ENCODE measurements at places on chromosomes 5 and 9.

DNA sequence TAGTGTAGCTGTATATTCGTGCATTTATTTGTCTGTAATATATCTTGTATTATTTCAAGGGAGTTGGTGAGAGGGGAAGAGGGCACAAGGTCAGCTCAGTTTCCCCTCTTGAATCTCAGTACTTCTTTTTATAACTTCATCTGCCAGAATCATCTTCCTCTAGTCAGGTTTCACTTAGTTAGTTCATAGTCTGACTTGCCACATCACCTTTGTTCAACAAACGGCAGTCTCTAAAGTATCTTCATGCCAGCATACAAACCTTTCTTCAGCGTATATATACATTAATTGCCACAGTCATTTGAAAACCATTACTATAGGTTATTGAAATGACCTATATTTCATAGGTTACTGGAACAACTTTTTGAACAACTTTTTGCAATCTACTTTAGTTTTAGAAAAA is 1.6 kb downstream of the ECM2 start:
- DNase-seq = no peak

DNA sequence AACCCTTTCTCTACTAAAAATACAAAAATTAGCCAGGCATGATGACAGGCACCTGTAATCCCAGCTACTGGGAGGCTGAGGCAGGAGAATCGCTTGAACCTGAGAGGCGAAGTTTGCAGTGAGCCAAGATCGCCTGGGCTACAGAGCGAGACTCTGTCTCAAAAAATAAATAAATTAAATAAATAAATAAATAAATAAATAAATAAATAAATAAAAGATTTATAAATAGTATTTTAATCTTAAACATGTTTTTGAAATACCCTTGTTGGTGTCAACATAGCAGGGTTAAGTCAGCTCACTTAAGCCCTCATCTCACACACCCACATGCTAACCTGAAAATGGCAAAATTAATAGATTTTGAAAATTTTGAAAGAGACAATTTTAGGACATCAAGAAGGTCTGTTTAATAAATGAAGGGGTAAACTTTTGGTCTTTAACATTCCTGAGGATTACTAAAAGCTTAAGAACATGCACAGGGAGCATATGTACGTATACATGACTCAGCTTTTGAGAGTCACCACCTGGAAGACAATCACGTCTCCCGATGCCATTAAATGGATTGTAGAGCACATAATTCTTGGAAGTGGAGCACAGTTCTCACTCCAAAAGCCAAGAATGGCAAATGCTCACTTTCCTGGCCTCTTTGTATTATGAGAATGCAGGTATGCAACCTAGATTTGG is 202.5 kb downstream of the GDNF start:
- no peak for DNase-seq

GRCh38 chr5:138631096-138631928 is 56.1 kb upstream of the HSPA9 start:
- DNase-seq = no peak

DNA sequence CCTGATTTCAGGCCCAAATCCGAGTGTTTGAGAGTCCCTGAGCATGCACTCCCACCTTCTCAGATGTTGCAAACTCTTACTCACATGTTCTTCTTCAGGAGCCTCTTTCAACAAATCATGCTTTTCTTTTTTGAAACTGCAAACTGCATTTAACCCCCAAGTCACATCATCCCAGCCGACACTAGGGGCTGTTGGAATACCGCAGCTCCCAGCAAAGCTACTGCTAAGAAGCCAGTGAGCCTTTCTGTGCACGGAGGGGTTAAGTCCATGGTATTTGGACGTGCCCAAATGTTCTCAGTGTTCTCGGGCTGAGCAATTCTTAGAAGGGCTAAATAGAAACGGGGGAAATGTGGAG is 282.9 kb downstream of the NFIB start:
- DNase-seq = no peak

- DNase-seq = no peak
These were observed 307.3 kb upstream of the SGCD start for GRCh38 chr5:156019571-156020180.

DNA sequence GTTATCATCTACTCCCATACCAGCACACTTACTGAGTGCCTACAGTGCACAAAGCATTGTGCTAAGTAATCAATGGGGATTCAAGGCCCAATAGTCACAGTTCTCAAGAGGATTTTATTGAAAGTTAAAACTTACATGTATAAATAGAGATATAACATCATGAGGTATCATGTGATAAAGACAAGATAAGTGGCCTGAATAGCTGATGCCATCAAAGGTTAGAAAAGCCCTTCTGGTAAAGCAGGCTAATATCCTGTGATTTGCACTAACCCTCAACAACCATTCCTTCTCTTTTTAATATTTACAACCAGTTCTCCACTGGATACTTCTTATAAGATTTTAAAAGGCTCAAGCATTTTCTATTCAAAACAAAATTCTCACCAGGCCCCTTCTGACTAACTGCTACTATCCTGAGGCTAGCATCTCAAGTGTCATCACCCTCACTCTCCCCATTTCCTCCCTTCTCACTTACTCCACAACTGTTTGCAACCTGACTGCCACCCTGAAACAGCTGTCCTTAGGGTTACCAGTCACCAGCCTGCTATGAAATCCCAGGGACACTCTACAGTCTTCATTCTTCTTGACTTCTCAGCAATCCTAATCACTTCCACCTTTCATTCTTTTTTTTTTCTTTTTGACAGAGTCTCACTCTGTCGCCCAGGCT is 377.9 kb downstream of the ENC1 start:
- DNase-seq = no peak

- DNase-seq = no peak
These were observed 107.9 kb downstream of the INVS start for GRCh38 chr9:100206899-100207298.

- no peak for DNase-seq
These were observed 15.8 kb downstream of the CCDC152 start for GRCh38 chr5:42772265-42772993.

DNA sequence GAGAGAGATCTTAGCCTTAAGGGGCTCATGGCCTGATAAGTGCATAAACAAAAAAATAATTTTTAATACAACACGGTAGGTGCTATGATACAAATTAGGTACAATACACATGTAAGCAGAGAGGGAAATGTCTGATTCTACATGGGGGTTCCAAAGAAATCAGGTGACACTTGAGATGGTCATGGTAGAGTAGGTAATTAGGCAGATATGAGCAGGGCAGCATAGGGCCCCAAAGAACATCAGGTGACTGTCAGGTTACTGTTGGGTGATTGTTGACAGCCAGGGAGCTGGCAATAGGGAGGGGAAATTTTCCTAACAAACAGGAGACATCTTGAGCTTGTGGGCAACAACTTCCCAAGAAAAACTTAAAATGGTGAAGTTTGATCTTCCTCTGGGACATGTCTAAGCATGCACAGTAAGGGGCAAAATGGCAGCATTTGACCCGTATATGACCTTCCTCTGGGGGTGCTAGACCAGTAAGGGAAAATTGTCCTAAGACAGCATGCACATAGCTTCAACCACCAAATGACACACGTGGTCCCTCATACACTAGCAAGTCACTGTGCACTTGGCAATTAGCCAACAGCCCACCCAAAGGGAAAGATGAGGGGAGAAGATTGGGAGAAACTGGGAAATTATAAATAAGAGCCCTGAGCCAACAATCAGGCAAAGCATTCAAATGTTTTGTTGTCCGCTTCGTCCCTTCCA is 37.3 kb upstream of the TENT4A start:
- DNase-seq = no peak

GRCh38 chr5:10374046-10375022 is 20.8 kb downstream of the MARCHF6 start:
- DNase-seq = no peak

- DNase-seq = peak; percentile 70
These were observed 56.7 kb downstream of the AOPEP start for GRCh38 chr9:94783102-94783682.
